T-helper 17 cell (primary cell): ENCODE measurements at places on chromosomes 11 and 22.
A peak's percentile ranks its signal among the peaks of the same experiment; 100 is the strongest.

DNA sequence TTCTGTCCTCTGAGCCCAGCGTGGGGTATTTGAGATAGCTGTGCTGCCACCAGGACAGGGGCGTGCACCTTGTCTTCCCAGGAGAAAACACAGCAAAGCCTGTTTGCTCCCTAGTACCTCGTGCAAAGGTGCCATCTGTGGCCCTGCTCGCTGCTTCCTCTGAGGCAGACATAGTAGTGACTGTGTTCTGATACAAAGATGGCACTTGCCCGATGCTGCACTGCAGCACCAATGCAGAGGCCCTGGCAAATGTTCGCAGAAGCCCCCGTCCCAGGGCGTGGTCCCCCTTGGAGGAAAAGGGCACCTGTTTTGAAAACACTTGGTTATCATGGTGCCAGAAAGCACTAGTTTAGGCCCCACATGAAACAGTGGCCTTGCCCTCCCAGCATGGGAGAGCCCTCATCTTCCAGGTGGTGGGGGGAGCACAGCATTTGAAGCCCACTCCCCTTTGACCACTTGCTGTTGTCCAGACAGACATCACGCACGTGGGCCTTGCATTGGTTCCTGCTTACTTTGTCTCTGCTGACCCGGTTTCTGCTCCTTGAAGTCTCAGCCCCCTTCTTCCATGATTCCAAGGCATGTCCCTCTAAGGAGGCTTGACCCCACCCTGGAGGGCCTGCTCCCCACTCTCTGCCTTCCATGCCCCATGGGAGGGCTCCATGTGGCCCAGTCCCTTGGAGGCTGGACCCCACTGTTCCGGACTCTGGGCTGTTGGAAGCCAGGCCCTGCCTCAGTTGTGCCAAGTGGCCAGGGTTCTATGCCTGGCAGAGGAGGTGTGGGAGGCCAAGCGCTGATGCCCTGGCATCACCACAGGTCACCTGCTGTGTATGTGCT is 109.4 kb downstream of the KCNQ1OT1 start:
- peak; percentile 6 for DNase-seq

- no peak for DNase-seq
These were observed 13.6 kb downstream of the EFCAB6 start for GRCh38 chr22:43798492-43798891.

GRCh38 chr11:76624500-76625379 is 45.8 kb downstream of the LRRC32 start:
- DNase-seq: no peak

GRCh38 chr11:65056999-65057398 is 1.4 kb downstream of the NAALADL1 start:
- no peak for DNase-seq
